Renal pelvis (tissue), 12 donors: ENCODE measurements at places on chromosomes 5 and 9.

- DNase-seq = no peak
Measured at GRCh38 chr5:113219695-113220094, 215.1 kb downstream of the TSSK1B start.

- DNase-seq = no peak
Measured at GRCh38 chr5:39273314-39273954, 54.1 kb upstream of the FYB1 start.

DNA sequence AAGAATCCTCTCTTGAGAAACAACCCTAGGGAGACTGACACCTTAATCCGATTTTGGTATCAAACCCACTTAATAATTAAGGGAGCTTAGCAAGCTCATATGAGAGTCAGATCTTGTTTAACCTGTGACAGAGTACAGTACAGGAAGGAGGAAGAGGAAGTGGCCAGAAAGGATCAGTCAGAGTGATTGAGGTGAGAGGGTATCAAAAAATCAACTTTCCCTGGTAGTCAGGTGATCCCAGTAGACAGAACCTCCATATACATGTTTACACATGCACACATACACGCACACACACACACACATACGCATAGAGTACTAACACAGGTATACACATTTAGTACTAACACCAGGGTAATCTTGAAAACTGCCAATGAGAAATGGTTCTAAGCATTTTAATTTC lies 56.8 kb downstream of the GLIS3 start:
- no peak for DNase-seq

DNA sequence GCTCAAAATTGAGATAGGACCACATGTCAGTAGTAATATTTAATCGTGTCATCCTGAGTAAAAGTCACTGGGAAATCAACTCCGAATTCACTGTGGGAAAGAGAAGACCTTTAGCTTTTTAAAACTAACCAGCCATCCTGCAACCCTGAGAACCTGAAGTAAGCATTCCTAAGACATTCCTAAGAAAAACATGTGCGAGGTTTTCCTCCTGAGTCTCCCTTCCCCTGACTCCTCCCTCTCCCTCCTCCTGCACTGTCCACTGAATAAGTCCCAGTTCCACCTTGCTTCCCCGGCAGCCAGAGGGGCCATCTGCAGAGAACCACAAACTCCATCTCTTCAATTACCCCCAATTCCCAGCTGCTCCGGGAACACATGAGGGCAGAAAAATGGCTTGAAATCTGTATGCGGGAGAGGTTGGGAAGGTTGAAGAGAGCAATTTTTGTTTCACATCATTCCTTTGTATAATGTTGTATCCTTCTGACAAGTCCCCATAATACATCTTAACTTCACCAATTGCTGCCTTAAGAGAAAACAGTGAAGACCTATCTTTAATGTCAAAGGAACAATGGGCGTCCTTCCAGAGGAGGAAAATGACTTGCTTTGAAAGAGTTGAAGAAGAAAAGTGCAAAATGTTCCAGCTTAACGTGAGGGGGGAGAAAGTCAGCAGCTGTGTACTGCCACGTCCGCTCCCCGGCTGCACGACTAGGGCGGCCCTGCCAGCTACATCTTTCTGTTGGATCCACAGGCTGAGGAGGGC lies 186.3 kb downstream of the ZNF462 start:
- DNase-seq = no peak

DNA sequence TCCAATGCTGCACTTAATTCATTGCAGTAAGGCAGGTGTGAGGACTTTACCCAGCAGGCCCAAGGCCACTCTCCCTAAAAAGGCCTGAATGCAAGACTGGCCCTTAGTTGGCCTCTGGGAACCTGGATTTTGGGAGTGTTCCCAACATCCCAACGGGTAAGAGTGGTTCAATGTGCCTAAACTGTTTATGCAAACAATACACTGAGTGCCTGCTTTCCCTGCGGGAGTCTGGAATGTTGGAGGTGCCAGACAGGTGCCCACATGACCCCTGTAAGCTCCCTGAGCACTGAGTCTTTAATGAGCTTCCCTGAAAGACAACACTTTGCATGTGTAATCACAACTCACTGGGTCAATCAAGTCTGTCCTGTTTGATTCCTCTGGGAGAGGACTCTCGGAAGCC lies 37.4 kb downstream of the NSUN2 start:
- no peak for DNase-seq

DNA sequence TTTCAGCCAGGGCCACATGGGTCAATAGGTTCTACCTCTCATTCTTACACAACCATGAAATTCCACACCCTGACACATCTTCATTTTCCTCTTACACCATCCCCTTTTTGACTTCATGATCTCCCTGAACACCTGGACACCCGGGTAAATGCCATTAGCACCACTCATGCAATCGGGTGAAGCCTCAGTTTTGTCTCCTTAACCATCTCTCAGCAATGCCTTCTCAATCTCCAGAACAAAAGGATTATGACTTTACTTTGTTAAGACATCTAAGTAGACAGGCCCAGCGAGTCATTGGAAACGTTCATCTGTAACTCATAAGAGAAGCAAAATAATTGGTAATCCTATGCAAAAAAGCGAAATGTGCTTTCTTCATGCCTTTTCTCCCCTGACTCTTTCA lies 49.9 kb downstream of the ADAMTS12 start:
- DNase-seq = no peak

- DNase-seq = no peak
Measured at GRCh38 chr5:76735762-76736545, 20.0 kb downstream of the F2R start.

GRCh38 chr5:73448463-73449136 lies at the start of gene FOXD1:
FOXD1 (minus strand) TSS chr5:73448777; CDS start chr5:73448362, 415 bp downstream.
- DNase-seq = peak; percentile 91

DNA sequence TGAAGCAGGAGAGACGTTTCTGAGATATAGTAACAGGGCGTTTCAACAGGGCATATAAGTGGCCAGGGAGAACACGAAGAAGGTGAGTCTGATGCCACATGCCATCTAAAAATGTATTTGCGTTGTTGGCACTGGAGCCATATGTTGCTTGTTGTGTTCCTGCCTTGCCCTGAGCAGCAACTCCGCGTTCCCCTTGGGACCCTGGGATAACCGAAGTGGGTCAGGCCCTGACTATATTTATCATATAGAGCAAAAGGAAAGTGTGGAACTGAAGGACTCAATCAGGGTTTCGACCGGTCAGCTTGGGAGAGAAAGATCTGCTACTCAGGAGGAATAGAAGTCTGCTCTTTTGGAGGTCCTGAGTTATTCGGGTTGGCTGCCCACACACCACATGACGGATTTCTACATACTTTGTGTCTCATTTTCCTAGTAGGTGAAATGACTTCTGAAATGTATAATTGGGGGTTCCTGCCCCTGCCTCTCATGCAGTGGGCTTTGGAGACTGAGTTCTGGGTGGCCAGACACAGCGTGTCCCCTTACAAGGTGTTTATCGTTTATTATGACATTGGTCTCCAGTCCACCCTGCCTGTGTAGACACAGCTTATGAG lies 3.0 kb downstream of the STC2 start:
- DNase-seq = no peak

DNA sequence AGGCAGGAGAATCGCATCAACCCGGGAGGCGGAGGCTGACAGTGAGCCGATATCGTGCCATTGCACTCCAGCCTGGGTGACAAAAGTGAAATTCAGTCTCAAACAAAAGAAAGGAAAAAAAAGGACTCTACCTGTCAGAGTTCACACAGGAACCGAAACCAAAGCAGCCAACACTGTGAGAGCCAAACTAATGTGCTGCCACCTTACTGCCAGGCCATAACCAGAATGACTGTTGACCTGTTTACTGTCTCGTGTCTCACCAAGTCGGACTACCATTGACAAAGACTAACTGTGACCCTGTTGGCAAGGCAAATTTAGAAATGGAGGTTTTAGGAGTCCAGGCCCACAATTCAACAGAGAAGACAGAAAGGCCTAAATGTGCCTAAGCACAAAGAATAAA lies 112.4 kb downstream of the ANXA2R start:
- no peak for DNase-seq

- DNase-seq = no peak
Measured at GRCh38 chr5:99169309-99169708, 240.5 kb upstream of the CHD1 start.

GRCh38 chr9:98547606-98548005 lies 161.1 kb downstream of the GABBR2 start:
- DNase-seq = no peak

GRCh38 chr9:126164796-126165525 lies 161.7 kb upstream of the MVB12B start:
- DNase-seq = no peak

GRCh38 chr5:149271716-149272563 lies at the start of gene AFAP1L1:
AFAP1L1 (plus strand) TSS chr5:149271859; CDS start chr5:149271969, 110 bp downstream.
- no peak for DNase-seq

GRCh38 chr9:136669791-136670464 lies 7.2 kb downstream of the EGFL7 start:
- no peak for DNase-seq

DNA sequence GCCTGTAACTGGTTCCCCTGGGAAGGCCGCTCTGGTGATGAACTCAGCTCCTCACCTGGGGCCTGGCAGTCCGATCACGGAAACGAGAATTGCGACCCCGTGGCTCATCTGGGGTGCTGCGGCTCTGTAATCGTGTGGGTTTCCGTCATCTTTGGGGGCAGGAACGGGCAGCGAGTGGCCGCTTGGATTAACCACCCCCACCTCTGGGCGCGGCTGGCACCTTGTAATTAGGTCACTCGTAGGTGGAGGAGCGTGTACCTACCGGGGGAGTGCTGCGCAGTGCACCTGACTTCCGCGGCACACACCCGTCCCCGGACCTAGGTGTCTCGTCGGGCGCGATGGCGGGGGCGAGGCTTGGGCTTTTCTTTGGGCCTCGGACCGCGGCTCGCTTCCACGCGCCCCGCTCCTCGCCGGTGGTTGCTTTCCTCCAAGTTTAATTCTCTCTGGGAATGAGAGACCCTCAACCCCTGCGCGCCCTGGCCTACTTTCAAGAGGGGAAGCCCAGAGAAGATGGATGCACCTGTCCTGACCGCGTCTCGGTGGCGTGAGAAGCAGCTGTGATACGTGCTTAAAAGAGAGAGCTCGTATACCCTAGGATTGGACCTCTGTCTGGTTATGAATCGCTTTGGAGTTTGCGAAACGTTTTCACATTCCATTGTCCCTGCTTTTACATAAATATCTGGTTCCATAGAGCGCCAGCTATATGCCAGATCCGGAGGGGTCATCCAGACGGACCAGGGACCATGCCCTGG lies 744 bp upstream of the PPP2CA start:
- peak; percentile 21 for DNase-seq

DNA sequence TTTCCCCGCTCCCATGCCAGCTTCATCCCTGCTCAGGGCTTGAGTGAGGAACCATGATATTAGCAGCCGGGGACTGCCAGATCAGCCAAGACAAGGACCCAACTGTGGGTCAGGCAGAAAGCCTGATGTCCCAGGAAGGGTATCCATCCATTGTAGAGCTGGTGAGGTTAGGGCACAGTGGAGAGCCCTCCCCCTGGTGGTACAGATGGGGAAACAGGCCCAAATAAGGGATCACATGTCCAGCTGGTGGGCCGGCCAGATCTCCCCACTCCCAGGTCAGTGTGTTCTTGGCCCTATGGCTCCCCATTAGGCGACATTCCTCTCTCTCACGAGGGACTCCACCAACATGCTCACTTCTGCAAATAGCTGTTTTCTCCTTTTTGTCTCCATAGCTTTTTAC lies 9.0 kb downstream of the CDX1 start:
- no peak for DNase-seq

DNA sequence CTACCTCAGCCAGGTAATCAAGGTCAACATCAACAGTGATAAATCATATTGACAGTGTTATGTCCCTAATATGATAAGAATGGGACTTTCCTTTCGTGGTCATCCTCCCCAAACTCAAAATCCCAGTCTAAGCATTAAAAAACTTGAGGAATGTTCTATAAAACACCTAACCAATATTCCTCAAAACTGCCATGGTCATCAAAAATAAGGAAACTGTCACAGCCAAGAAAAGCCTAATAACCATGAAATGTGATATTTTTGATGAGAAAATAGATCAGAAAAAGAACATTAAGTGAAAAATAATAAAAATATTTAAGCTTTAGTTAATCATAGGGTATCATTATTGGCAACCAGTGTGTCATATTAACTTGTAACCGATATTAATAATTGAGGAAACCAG lies 232.1 kb upstream of the ATP10B start:
- DNase-seq = no peak

DNA sequence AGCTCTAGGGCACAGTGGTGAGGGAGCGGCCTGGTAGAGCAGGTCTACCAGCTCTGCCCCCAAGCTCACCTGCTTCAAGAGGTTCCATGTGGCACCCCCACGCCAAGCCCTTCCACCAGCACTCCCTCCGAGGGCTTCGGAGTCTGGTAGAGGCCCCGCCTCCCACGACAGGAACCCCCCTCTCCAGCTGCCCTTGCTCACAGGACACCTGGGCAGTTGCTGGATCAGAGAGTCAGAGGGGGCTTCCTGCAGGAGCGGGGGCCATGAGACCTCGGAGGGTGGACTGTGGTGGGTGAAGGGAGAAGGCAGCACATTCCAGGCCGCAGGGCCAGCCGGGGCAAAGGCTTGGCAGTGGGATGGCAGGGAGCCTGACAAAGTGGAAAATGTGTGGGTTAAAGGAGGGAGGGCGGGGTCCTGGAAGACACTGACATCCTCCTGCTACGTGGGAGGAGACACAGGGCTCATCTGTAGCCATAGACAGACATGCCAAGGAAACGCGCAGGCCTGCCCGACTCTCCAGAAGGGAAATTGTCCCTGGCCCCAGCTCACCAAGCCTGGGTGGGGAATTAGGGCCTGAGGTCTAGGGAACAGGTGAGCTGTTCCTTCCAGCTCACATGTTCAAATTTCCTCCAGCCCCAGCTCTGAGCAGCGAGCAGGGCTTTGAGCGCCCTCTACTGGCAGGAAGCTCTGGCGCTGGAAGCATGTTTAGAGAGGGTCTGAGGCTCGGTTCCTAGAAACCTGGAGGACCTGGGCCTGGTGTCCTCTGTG lies 74.2 kb downstream of the NTNG2 start:
- peak; percentile 66 for DNase-seq

DNA sequence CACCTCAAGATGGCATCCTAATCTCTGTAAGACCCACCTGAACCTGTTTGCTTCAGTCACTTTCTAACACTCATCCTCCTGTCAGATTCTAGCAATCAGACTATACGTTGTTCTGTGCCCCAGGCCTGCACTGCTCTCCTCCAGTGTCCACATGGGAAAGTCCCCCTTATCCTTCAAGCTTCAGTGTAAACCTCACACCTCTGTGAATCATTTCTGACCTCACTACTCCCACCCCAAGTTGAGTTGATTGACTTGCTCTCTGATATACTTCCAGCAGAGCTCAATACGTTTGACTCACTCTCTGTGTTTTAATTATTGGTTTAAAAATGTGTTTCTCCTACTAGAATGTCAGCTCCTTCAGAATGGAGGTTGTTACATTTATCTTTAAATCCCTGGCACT lies 240.2 kb downstream of the FBXL17 start:
- DNase-seq = no peak
